ENCODE measurements at places on chromosomes 11 and 22. TPM values are rescaled to one million over a fixed set of nuclear protein-coding genes. Genes with fewer than 3 reads are reported as not detected.

STK33 gene
- 0.75 TPM for polyA plus RNA-seq

HBB gene
- 0.53 TPM for polyA plus RNA-seq

OPCML gene
- polyA plus RNA-seq, result 0.04 TPM

OR51B4 gene
- polyA plus RNA-seq, result not detected

TUG1 gene
- polyA plus RNA-seq, result 24.7 TPM

LAYN gene
- 1.4 TPM for polyA plus RNA-seq

PCF11 gene
- polyA plus RNA-seq, result 24.7 TPM

FCHSD2 gene
- polyA plus RNA-seq, result 4.7 TPM

UPK3A gene
- not detected for polyA plus RNA-seq

BIK gene
- polyA plus RNA-seq, result 11.4 TPM

SMTNL1 gene
- polyA plus RNA-seq, result not detected

PMM1 gene
- 76.2 TPM for polyA plus RNA-seq

CELSR1 gene
- polyA plus RNA-seq, result 19.8 TPM

ARHGEF12 gene
- 15.3 TPM for polyA plus RNA-seq

HTR3A gene
- 0.13 TPM for polyA plus RNA-seq

MUC5AC gene
- polyA plus RNA-seq, result 0.08 TPM

KCNE3 gene
- 1.7 TPM for polyA plus RNA-seq

MARK2 gene
- 29.5 TPM for polyA plus RNA-seq

DAGLA gene
- 1.7 TPM for polyA plus RNA-seq

MACROD1 gene
- 25.6 TPM for polyA plus RNA-seq

DEFB131B gene
- polyA plus RNA-seq, result not detected

RIMBP3B gene
- not detected for polyA plus RNA-seq

TRIM66 gene
- 2.0 TPM for polyA plus RNA-seq

FBLN1 gene
- polyA plus RNA-seq, result 50.3 TPM

SLC6A5 gene
- not detected for polyA plus RNA-seq

TNNI2 gene
- polyA plus RNA-seq, result 166 TPM

OR8K3 gene
- not detected for polyA plus RNA-seq

SCUBE1 gene
- 2.2 TPM for polyA plus RNA-seq

HMOX1 gene
- polyA plus RNA-seq, result 46.6 TPM

PHLDA2 gene
- polyA plus RNA-seq, result 61.7 TPM

SLC22A12 gene
- polyA plus RNA-seq, result not detected

OR6A2 gene
- polyA plus RNA-seq, result not detected

SHANK3 gene
- 4.1 TPM for polyA plus RNA-seq

TUBA8 gene
- polyA plus RNA-seq, result 0.89 TPM

PRR33 gene
- 0.02 TPM for polyA plus RNA-seq

KREMEN1 gene
- polyA plus RNA-seq, result 29.1 TPM

MRGPRE gene
- not detected for polyA plus RNA-seq

TREH gene
- 5.8 TPM for polyA plus RNA-seq

CCDC87 gene
- 0.09 TPM for polyA plus RNA-seq
